ENCODE measurements at places on chromosomes 5 and 9.

GRCh38 chr9:84442712-84443111 lies 102.2 kb upstream of the SLC28A3 start:
- DNase-seq = no peak

DNA sequence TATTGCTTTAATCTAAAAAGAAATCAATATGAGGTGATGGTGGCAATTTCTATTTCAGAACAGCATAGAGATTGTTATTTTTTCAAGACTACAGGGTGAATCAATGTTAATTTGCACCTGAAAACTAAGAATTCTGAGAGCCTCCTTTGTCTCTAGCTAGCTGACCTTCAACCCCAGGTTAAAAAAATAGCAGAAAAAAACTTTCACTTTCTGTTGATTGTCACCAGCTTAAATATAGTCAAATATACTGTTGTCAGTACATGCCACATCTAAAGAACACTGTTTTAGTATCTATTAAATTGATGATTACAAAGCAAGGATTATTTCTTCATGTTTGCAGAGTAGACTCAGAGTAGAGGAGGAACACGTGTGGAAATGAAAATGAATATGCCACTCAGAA lies 1371.4 kb downstream of the MAT2B start:
- no peak for DNase-seq

DNA sequence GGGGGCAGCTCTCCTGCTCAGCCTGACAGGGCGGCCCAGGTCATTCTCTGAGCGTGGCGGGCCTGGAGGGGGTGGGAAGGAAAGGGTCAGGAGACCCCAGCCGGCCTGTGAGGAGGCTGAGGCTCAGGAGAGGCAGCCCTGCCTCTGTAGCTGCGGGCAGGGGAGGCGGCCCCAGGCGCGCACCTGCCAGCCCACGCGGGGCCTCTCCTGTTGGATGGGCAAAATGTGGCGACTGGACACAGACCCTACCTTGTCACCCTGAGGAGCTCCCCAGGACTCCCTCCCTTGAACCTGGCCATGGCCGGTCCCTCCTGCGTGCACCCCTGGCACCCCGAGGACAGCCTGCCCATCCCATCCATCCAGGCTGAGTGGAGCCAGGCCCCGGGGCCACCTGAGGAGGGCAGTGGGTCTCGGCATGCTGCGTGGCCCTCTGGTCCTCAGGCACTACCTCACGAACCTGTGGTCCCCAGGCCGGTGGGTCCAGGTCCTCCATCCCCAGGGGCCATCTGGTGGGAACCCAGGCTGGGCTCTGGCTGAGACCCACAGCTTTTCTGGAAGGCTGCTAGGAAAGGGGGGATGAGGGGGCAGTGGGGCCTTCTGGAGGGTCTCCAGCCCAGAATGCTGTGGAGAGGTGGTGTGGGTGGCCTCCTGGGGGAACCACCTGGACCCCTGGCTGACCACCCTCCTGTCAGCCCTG lies 15.1 kb upstream of the NRARP start:
- no peak for DNase-seq

- DNase-seq = no peak
These were observed 78.0 kb downstream of the WNK2 start for GRCh38 chr9:93261735-93262523.

DNA sequence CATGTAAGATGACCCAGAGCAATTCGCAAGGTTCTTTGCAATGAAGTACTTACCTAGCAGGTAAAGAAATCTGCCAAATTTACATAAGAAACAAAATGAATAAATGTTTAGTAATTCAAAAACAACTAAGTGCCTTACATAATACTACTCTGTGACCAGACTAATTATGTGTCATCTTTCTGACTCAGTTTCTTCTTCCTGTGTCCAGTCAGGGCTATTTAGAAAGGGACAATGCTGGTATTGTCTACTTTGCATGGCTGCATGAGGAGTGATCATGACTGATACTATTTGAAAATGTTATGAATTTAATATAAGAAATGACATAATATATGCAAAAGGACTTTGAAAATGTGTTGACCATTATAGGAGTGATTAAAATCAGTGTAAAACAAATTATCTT lies 210.0 kb downstream of the TMEM161B start:
- no peak for DNase-seq

- no peak for DNase-seq
These were observed 7.3 kb downstream of the ENG start for GRCh38 chr9:127847178-127847510.

DNA sequence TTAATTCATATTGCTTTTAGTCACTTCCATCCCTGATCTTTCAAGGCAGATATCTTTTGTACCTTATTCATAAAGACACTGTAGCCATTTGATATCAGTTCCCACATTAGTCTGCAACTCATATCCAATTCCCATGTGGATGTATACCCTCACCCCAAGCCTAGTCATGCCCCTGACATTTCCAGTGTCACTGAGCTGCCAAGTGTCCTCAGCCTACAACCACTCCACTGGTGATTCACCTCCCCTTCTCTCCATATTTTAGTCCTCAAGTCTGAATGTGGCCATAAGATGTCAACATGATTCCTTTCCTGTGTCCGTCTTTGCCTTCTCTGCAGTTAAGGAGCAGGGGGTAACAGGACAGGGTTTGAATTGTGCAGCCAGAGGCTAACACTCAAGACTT lies 346.9 kb downstream of the RAB3C start:
- DNase-seq = no peak

- no peak for DNase-seq
These were observed 93.1 kb downstream of the SAXO1 start for GRCh38 chr9:18939943-18940342.

DNA sequence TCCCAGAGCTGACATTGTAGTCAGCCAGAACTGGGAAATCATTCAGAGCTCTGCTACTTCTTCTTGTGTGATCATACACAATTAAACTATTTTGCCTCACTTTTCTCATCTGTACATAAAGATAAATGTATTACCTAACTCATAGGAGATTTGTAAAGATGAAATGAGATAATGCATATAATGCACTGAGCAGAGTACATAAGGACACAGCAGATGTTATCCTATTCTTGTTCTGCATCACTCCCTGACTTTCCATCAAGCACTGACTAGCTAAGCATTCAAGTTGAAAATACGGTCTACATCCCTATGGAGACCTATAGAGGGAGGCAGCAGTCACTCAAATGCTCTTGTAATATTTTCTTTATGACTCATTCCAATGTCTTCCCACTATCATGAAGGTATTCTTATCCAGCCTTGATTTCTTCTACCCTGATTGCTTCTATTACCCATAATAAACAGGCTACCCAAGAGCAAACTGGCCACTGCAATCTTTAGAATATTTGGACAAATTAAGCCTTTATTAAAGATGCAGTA lies 16.3 kb upstream of the PRR16 start:
- no peak for DNase-seq

- DNase-seq = no peak
These were observed 166.3 kb downstream of the CRB2 start for GRCh38 chr9:123522251-123522650.

DNA sequence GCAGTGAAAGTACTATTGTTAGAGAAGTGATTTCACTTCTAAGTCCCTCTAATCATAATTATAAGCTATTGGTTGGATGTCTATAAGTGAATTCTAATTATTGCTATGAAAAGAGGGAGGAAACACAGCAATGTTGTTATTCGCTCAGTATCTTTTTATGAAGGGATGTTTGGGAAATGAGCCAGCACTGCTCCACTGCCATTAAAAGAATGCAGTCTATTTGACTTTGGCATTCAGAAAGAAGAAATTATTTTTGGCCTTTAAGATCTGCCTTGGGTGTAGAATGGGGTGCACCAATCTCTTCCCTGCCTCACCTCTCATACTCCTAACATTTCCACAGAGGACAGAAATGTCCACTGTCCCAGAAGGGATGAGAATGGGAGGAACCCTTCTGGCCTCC lies 332.0 kb downstream of the SPATA31D1 start:
- DNase-seq = no peak

- DNase-seq = no peak
These were observed 330.3 kb downstream of the TRIM36 start for GRCh38 chr5:114839360-114839759.

DNA sequence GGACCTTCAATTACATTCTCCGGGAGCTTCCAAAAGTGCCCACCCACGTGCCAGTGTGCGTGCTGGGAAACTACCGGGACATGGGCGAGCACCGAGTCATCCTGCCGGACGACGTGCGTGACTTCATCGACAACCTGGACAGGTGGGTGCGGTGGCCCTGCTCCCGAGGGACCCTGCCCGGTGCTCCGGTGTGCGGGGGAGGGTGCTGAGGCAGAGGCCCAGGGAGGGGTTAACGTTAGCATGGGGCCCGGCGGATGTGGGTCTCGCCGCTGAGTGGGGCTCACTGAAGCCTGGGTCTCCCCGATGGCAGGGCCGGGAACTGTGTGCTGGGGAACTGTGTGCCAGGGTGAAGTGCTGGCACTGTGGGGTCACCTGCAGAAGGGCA lies 10.6 kb upstream of the AJM1 start:
- DNase-seq = no peak

DNA sequence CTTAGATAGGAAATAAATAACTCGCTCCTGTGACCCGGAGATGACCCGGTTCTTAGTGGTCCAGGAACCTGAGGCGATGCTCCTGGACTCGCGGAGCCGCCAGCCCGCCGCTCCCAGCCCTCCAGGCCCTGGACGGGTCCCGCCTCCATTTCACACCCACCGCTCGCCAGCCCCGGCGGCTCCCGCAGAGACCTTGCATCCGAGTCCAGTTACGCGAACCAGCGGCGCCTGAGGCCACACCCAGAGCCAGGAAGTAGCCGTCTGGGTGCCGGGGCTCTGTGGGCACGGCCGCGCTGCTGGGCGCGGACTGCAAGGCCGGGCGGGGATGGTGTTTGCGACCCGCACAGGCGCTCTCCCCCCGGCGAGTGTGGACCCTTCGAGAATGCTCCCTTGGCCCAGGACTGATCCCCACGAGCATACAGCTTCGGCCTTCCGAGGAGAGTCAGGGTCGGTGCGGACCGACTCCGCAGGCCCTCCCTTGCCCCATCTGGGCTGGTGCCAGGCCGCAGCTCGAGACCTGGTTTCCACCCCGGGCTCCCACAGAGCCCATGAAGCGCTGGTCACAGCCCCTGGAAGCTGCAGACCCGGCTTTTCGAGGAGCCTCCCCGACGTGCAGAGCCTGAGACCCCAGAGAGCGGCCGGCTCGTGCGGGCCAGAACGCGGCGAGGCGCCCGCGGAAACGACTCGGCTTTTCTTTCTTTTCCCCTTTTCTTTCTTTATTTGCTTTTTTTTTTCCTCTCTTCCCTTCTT lies 5.2 kb upstream of the BARX1 start:
- DNase-seq = no peak

DNA sequence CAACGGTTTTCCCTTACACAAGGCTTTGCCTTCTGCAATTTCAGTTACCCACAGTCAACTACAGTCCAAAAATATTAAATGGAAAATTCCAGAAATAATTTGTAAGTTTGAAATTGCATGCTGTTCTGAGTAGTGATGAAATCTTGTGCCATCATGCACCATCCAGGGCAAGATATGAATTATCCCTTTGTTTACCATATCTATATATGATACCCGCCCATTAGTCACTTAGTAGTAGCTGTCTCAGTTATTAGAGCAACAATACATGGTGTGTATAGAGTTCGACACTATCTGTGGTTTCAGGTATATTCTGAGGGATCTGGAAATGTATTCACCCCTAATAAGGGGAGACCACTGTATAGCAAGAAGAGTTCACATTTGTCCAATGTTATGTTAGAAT lies 29.4 kb downstream of the ERBIN start:
- DNase-seq = no peak

DNA sequence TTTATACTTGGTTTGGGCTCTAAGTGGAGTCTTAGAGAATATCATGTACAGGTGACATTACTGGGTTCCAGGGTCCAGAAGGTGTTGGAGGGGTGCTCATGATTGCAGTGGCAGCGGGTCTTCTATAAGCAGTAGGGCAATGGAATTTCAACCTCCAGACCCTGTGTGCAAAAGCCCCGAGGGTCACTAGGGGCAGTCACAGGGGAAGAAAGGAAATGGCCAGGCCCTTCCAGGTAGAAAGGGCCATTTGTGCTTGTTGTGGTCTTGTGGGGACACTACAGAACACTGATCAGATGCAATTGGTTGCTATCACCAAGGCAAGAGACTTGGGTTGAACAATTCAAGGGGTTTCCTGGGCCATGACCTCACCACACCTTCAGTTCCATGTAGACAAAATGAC lies 283.4 kb downstream of the GADD45G start:
- DNase-seq = no peak

DNA sequence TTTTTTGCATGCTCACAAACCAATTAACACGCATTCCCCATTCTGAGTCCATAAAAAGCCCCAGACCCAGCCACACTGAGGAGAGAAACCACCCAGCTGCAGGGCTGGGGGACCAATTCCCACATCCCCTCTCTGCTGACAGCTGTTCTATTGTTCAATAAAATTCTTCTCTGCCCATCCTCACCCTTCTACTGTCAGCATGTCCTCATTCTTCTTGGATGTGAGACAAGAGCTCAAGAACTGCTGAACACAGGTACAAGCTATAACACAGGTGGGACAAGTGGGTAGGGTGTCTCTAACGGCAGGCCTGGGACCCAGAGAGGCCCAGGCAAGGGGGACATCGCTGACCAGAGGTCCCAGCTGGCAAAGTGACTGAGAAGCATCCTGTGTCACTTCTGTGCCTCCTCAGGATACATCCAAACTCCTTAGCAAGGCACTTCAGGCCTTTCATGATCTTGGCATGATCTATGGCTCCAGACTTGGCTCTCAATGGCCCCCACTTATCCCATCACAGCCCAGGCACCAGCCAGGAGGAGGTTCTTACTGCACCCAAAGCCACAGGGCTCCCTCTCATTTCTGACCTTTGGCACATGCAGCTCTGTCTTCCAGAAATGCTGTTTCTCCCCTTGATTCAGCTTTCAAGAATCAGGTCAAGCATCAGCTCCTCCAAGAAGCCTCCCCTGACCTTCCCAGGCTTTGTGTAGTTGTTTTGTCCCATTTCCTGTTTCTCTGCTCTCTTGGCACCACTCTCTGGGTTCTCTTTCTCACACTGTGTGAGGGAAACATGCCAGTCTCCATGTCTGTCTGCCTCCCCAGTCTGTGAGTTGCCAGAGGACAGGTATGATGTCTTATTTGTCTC lies 7.3 kb upstream of the ALDH1B1 start:
- no peak for DNase-seq

GRCh38 chr9:106893088-106893487 lies 30.1 kb downstream of the ZNF462 start:
- no peak for DNase-seq

DNA sequence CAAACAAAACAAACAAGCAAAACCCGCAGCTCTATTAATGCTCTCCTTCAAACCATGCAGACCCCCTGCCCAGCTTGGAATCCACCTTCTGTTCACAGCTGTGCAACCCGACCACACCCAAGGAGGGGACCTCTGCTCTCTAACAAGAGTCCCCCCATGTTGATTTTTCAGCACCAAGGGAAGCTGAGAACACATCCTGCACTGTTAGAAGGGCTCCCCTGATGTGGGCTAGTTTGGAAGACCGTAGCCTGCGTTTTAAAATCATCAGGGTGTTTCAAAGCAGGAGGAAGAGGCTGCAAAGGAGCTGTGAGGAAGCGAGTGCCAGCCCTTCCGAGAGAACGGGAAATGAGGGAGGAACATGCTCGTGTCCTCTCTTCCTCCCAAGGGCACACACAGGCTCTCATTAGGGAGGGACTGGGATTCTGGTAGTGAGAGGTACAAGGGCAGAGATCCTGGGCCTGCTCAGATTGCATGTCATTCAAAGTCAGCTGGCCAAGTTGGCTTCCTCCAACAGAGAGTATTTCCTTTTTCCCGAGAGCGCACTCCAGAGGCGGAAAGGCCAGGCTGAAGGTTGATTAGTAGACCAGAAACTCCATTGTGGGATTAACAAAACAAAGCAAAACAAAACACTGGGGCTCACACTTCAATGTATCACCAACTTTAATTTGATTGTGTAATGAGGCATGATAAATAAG lies 185.9 kb downstream of the SEMA6A start:
- DNase-seq = no peak
